ENCODE measurements at places on chromosomes 3 and 15.

DNA sequence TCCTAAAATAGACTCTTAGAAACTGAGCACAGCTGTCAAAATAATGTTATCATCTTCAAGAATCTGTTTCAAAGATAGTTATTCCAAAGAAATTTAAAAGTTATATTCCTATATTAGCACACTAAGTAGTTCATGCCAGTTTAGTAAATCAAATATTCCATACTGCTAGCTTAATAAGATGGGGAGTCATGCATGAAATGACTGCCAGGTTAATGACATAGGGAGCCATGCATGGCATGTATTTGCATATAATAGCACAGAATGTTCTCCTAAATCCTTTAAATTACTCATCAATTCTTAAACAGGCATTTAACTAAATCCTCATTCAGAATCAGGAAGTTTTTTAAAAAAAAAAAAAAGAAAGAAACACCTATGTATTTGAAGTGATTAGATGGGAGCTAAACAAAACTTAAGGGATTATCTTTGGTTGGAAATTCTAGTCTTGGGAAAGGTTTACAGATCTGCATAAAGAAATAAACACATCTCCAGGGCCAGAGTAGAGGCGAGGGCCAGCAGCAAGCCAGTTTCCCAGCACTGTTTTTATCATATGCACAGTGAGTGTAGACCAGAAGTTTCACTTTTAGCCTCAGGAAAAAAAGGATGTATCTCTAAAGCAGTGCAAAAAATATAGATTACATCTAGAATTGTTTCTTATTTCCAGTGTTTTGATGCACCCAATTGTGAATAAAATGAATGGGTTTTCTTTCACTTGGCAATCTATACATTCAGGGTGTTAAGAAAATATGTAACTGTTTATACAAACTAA is 366.4 kb upstream of the AGTR1 start:
- no peak for DNase-seq

DNA sequence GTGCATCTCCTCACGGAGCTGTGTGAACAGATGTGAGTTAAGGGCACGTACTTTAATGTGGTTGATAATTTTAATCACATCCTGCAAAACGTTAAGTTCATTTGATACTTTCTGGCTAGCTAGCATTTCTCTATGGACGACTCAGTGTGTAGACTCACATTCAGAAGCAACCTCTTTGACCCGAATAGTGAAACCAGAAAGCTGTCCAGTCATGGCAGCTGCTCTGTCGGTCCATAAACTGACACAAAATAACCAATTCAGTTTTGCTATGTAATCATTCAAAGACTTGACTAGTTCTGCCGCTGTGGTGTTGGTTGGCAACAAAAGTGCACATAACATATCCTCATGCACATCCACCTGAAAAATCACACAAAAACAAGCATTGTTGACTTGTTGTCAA is 3.7 kb upstream of the GFM1 start:
- no peak for DNase-seq

GRCh38 chr15:38401701-38402100 is 52.2 kb upstream of the FAM98B start:
- no peak for DNase-seq

DNA sequence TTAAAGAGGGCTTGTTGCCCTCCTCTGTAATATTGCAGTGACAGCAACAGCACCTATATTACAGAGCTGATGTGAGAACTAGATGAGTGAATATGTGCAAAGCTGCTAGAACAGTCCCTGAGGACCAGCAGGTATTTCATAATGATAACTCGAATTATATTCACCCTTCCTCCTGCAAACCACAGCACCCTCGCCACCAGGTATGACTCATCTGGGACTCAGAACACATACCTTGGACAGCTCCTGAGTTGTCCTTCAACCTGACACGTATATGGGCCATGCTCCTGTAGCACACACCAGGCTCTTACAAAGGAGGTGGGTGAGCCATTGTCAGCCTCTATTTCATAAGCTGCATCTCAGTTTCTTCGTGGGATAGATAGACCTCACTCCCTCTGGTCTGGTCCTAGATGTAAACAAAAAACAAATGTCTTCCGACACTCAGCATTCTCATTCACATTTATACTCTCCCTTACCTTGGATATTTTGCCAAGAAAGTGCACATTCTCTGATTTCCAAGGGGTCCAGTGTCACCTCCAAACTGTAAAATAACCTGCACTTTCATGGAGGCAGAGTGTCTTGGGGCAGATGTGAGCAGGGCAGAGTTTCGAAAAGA is 124.5 kb downstream of the TLE3 start:
- no peak for DNase-seq

GRCh38 chr15:84961114-84961452 is 20.6 kb upstream of the PDE8A start:
- DNase-seq = no peak

GRCh38 chr3:115999613-116000012 is 376.3 kb downstream of the GAP43 start:
- DNase-seq = no peak

DNA sequence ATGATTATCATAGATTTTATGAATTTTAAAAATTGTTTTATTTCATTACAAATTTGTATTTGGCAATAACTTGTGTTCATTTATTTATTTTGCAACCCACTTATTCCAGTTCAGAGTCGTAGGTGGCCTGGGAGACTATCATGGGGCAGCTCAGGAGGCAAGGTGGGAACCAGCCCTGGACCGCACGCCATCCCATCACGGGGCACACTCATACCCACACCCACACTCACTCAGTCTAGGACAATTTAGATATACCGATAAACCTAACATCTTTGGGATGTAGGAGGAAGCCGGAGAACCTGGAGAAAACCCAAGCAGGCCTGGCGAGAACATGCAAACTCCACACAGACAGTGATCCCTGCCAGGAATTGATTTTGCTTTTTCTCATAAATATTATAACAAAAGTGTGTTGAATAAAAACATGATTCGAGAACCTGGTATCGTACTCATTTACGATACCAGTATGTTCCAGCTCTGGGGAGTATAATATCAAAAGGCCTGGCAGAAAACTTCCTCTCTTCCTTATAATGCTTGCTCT is 205.3 kb downstream of the NFKBIZ start:
- DNase-seq = no peak

DNA sequence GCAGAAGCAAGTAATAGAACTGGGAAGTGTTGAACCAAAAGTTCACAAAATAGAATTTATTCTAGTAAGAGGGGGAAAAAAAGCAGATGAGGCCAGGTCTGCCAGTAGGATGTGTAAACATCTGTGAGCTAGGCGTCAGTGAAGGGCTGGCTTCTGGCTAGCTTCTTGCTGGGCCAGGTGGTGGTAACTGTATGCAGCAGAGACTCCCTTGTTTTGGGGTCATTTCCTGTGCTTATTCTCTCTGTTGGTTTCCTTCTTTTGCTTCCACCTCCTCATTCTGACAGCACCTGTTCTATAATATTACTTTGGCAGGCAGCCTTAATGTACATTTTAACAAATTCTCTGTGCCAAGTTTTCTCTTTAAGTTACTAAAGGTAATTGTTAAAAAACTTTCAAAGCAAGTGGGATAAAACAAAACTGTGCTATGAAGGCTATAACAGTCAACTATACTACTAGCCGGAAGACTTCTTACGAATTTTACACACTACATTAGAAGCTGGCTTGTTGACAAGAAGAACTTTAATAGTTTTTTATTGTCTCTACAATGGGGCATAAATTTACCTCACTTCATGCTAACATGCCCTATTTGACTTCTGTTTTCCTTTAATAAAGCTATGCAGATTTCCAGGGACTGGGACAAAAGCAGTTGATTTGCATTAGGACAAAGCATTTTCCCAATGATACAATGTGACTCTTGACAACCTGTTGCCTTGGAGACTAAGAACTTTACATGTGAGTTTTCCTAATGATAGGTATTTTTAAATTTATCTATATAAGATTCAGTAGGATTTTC is 318.8 kb upstream of the NAALADL2 start:
- no peak for DNase-seq

DNA sequence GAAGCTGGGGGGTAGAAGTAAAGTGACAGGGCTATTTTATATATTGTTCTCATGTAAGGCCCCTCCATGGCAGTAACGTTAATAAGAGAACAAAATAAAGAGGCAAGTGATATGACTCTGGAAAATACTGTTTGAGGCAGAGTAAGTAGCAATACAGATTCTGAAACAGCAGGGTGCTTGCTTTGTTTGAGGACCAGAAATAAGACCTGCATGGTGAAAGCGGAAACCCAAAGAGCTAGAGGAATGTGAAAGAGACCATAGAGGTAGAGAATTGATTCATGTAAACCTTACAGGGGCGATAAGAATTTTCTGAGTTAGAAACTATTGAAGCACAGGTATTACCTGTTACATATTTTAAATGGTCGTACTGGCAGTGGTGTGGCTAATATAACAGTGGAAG is 1517.1 kb downstream of the SI start:
- DNase-seq = no peak

DNA sequence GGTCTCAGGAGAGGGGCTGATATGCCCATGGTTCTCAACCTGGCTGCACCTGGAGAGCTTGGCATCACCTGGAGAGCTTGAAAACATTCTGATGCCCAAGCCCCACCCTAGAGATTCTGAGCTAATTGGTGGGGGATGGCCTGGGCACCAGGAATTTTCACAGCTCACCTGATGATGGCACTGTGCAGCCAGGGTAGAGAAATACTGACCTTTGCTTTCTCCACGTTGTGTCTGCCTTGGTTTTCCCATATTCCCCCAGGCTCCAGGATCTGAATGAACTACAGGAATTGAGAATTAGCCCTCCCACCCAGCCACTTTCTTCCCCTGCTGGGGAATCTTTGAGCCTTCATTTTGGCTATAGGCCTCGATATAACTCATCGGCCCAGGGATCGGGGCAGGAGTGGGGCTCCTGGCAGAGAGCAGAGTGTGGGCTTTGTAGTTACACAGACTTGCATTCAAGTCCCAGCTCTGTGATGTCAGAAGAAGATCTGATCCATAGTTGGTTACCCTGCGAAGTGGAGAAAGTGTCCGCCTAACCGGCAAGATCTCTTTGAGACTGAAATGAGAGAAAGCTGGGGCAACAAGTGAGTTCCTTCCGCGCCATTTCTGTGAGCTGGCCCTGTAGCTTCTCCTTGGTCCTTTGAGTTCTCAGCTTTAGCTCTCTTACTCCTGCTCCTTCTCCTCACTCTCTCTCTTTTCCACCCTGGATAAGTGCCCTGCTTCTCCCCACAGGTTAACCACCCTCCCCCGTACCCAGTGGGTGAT is 33.1 kb upstream of the UBE2Q2 start:
- no peak for DNase-seq

DNA sequence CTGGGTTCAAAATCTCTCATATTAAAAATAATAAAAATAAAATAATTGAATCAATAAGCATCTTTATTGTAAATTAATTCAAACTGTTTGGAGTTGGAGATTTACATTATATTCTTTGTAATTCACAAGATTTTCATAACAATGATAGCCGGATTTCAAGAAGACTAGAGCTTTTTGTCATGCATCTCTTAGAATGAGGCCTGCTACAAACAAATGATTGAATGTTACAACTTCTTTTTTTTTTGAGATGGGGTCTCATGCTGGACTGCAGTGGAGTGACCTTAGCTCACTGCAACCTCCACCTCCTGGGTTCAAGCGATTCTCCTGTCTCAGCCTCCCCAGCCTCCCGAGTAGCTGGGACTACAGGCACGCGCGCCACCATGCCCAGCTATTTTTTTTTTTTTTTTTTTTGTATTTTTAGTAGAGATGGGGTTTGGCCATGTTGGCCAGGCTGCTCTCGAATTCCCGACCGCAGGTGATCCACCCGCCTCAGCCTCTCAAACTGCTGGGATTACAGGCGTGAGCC is 3.5 kb downstream of the SLTM start:
- no peak for DNase-seq

DNA sequence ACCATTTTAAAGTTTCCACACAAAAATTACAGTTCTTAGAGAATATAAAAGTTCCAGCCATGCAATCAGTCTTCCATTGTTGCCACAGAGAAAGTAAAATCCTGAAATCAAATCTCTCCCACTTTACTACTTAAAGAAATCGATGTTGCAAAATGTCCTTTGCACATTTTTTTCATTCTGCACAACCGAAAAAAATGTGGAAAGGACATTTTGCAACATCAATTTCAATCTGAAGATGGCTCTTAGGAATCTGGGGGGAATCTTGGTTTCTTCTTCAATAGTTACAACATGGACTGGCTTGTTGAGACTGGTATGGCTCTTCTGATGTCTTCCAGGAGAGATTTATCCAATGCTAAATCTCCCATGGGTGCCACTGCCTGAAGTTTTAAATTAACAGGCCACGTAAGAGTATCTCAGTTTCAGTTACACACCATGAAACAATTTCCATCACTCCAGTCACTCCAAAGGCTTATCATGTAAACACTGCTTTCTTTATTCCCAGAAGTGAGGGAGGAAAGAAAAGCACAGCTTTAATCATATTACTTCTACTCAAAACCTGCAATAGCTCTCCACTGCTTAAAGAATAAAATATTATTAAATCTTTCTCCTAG is 55.8 kb upstream of the CTNNB1 start:
- no peak for DNase-seq

DNA sequence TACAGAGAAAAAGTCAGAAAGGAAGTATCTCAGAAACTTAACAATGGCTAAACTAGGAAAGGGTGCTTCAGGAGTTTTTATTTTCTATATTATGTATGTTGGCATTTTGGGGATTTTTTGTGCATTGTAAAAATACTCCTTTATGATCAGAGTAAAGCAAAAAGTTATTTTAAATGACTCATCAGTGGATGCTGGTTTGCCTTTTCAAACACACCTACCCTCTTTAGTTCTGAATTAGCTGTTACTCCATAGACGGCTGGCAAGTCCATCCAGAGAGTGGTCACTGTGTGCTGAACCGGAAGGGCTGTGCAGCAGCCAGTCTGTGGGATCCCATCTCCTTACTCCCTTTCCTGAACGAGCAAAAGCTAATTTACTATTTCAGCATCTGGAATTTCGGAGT is 942 bp downstream of the CCR9 start:
- DNase-seq = no peak

- no peak for DNase-seq
These were observed 9.3 kb downstream of the PSTPIP1 start for GRCh38 chr15:77004189-77004588.

- DNase-seq = no peak
These were observed 14.0 kb upstream of the TOPBP1 start for GRCh38 chr3:133675631-133676335.

GRCh38 chr15:60801395-60801794 is 322.5 kb upstream of the ICE2 start:
- no peak for DNase-seq

GRCh38 chr3:175646865-175647264 is 787.7 kb downstream of the NAALADL2 start:
- DNase-seq = no peak

- no peak for DNase-seq
These were observed 91.8 kb downstream of the UBE2E2 start for GRCh38 chr3:23294770-23295387.

GRCh38 chr15:73127302-73127936 is 75.2 kb downstream of the NEO1 start:
- no peak for DNase-seq

- no peak for DNase-seq
These were observed 86.4 kb downstream of the TIGIT start for GRCh38 chr3:114380233-114380651.

- no peak for DNase-seq
These were observed 146.5 kb upstream of the UBE2E1 start for GRCh38 chr3:23659274-23659673.

GRCh38 chr3:120495809-120496208 is 45.0 kb upstream of the FSTL1 start:
- DNase-seq = no peak

GRCh38 chr3:114460459-114460858 is 166.6 kb downstream of the TIGIT start:
- DNase-seq = no peak
